RWPE1 (cell line): ENCODE measurements at places on chromosomes 5 and 9.

- DNase-seq, result no peak
Observed at GRCh38 chr5:53418409-53418808, 62.0 kb upstream of the FST start.

GRCh38 chr9:5543875-5544702, 33.8 kb downstream of the PDCD1LG2 start:
- DNase-seq, result no peak

GRCh38 chr9:106755736-106756135, 107.2 kb upstream of the ZNF462 start:
- DNase-seq, result no peak

DNA sequence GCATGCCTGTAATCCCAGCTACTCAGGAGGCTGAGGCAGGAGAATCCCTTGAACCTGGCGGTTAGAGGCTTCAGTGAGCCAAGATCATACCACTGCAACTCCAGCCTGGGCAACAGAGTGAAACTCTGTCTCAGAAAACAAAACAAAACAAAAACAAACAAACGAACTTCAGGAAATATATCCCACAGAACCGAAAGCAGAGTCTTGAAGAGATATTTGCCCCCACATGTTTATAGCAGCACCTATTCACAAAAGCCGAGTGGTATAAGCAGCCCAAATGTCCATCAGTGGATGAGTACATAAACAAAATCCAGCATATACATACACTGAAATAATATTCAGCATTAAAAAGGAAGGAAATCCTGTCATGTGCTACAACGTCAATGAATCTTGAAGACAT, 57.6 kb upstream of the GRIN3A start:
- DNase-seq, result no peak

DNA sequence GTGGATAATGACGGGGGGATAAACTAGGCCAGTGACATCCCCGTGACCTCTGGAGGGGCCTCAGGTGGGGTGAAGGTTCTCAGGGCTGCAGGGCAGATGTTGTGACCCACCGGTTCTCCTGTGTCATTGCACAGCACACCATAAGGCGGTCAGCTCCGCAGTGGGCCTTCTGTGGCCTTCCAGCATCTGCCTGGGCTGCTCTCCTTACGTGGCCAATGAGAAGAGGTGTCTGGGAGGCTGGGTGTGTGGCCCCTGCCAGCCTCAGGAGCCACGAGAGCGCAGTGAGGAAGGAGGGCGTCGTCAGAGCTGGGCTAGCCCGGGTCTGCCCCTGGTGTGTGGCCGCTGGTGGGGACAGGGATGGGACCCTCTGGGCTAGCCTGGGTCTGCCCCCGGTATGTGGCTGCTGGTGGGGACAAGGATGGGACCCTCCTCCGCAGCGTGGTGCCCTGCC, 48.7 kb downstream of the COL5A1 start:
- no peak for DNase-seq
